ENCODE measurements at places on chromosomes 5 and 9.
A peak's percentile ranks its signal among the peaks of the same experiment; 100 is the strongest.

GRCh38 chr5:9787861-9788600 is 157.9 kb upstream of the TAS2R1 start:
- H3K27me3 ChIP-seq: no peaks in the 10 kb centered on the region
- H3K4me3 ChIP-seq: no peak overlapping the region
- no peaks in the 10 kb centered on the region for H3K36me3 ChIP-seq
- H3K27ac ChIP-seq: no peak overlapping the region
- DNase-seq: peak; percentile 11

DNA sequence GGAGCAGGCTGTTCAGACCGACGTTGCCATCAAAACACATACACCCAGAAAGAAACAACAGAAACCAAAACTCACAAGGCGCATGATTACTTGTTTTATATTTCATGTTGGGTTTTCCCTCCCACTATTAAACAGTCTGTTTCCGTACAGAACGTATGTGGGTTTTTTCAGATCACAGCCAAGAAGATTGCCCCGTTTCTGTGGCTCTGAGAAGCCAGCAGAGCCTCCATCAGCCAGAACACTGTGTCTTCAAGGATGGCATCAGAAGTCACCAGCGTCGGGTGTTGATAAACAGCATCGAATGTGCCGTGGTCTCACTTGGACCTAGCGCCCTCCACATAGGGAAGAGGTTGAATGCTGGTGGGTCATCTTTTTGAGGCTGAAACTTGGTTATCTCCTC is 42.8 kb downstream of the FAM78A start:
- H3K27me3 ChIP-seq: no peaks in the 10 kb centered on the region
- DNase-seq: no peak
- no peak overlapping the region for H3K4me3 ChIP-seq
- no peak overlapping the region for H3K27ac ChIP-seq
- H3K36me3 ChIP-seq: no peaks in the 10 kb centered on the region
- H3K4me1 ChIP-seq: peaks cover 13% of the 10 kb centered on the region

GRCh38 chr5:36202521-36202961 is 39.2 kb downstream of the NADK2 start:
- H3K27me3 ChIP-seq: no peaks in the 10 kb centered on the region
- peaks cover 5% of the 10 kb centered on the region for H3K36me3 ChIP-seq
- no peak overlapping the region for H3K27ac ChIP-seq
- no peak for DNase-seq

- H3K27me3 ChIP-seq: no peaks in the 10 kb centered on the region
- no peak overlapping the region for H3K27ac ChIP-seq
- H3K4me1 ChIP-seq: peaks cover 17% of the 10 kb centered on the region
- no peaks in the 10 kb centered on the region for H3K36me3 ChIP-seq
- no peak for DNase-seq
Measured at GRCh38 chr9:25415718-25416117, 262.5 kb downstream of the TUSC1 start.

- H3K27me3 ChIP-seq: no peaks in the 10 kb centered on the region
- no peak overlapping the region for H3K4me3 ChIP-seq
- no peak for DNase-seq
- H3K4me1 ChIP-seq: no peaks in the 10 kb centered on the region
- no peak overlapping the region for H3K27ac ChIP-seq
Measured at GRCh38 chr9:16171911-16172310, 619.1 kb downstream of the CCDC171 start.
